ENCODE measurements at places on chromosomes 16 and 17. TPM values are rescaled to one million over a fixed set of nuclear protein-coding genes. Genes with fewer than 3 reads are reported as not detected.

The ABCA6 gene
- total RNA-seq = 149 TPM

The KAT7 gene
- 17.9 TPM for total RNA-seq

The MARCHF10 gene
- total RNA-seq = not detected

The PYY gene
- total RNA-seq = not detected

The CYBA gene
- total RNA-seq = 48.5 TPM

The KRTAP9-4 gene
- total RNA-seq = not detected

The WNK4 gene
- total RNA-seq = 1.1 TPM

The RCVRN gene
- not detected for total RNA-seq
